Stimulated activated CD8-positive, alpha-beta memory T cell treated with anti-CD3 and anti-CD28 coated beads, Interleukin-7, amount 100 ng/mL, for 1 hour (primary cell): ENCODE measurements at places on chromosomes 2 and 18.

- DNase-seq: no peak
Measured at GRCh38 chr2:12338946-12339697, 377.6 kb upstream of the TRIB2 start.

GRCh38 chr18:3213300-3214059 is 6.3 kb downstream of the MYOM1 start:
- no peak for DNase-seq

DNA sequence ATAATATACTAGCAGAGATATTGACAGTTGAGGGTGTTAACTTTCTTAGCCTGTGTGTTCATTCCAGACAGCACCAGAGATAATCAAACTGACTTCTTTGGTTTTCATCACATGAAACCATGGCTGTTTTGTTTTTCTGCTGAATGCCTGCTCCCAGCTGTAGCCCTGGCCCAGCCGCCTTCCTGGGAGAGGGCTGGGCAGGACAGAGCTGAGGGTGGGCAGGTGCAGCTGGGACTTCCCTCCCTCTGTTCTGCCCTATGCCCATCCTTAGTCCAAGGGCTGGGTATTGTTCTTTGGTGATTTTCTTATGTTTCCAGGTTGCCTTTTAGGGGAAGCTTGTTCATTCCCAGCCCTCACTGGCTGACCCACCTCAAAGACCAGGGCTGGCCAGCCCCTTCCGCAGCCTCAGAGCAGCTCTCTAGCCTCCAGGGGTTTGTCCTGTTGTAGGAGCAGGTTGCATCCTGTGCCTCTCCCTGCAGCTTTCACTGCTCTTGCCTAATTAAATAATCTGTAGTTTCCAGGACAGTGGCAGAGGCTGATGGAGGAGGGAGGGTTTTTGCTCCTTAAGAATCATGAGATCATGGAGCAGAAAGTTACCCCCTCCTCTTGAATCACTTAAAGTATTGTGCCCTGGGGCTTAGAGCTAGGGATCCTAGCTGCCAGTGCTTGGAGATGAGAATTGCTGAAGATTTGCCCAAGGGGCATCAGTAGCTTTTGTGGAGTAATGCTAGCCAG is 61.4 kb downstream of the MTCL1 start:
- no peak for DNase-seq

GRCh38 chr2:177604271-177605065 is 211.9 kb downstream of the AGPS start:
- DNase-seq: no peak

DNA sequence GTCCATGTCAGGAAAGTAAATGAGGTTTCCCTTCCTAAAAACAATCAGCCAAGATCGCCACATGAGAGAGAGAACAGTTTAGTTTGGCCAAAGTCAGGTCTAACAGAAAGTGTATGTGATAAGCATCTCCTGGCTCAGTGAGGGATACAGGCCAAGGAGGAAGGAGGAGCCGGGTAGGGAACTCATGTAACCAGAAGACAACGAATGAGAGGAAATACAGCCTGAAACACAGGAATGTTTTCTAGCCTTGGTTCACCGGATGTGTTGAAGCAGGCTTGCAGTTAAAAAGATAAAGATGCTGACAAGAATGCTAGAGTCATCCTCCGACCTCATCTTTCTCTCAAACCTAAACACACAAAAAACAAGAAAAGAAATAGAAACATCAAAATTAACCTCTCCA is 283.9 kb upstream of the SIX2 start:
- no peak for DNase-seq

GRCh38 chr2:217993138-217993537 is 9.7 kb downstream of the TNS1 start:
- no peak for DNase-seq

GRCh38 chr2:146873056-146873455 is 971.8 kb upstream of the ACVR2A start:
- no peak for DNase-seq

- no peak for DNase-seq
Measured at GRCh38 chr2:227871375-227871791, at the start of gene DAW1. TSS of gene DAW1 (plus strand) at chr2:227871631. CDS start at chr2:227871690, 59 bp downstream.

DNA sequence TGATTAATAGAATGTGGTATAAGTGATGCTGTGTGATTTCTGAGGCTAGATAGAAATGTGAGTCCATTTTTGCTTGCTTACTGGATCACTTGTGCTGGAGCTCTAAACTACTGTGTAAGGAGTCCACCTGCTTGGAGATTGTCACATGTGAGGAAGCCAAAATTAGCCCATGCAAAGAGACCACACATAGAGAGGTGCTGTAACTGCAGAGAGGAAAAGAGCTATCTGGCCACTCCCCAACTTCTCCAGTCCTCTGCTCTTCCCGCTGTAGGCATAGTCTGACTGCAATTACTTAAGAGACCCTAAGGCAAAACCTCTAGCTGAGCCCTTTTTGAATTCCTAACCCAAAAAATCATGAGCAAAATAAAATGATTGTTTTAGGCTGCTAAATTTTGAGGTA is 120.6 kb upstream of the FBXO11 start:
- DNase-seq: no peak

- no peak for DNase-seq
Measured at GRCh38 chr2:152500772-152501171, 165.8 kb downstream of the FMNL2 start.

DNA sequence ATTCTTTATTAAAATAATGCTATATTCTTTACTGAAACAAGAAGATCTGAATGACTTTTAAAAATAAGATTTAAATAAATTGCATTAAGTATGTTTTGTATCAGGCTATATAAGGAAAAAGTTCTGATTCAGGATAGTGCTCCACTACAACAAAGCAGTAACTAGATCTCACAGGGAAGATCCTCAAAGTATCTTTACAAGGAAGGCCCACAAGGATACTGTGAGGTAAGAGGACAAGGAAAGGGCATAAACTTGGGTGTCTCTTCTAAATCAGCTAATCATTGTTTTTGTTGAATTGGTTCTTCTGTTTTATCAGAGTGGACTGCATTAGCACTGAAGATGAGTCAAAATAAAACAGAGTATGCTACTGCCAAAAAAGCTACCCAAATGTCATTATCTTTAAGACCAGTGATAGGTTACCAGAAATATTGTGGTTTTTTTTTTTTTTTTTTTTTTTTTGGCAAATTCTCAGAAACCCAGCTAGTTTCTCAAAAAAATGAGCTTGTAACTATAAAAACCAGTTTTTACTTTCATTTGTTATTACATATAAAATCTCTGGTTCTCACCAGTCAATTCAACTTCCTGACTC is 160.9 kb downstream of the BAZ2B start:
- DNase-seq: no peak

- DNase-seq: no peak
Measured at GRCh38 chr18:3683483-3683882, 233.5 kb downstream of the TGIF1 start.

DNA sequence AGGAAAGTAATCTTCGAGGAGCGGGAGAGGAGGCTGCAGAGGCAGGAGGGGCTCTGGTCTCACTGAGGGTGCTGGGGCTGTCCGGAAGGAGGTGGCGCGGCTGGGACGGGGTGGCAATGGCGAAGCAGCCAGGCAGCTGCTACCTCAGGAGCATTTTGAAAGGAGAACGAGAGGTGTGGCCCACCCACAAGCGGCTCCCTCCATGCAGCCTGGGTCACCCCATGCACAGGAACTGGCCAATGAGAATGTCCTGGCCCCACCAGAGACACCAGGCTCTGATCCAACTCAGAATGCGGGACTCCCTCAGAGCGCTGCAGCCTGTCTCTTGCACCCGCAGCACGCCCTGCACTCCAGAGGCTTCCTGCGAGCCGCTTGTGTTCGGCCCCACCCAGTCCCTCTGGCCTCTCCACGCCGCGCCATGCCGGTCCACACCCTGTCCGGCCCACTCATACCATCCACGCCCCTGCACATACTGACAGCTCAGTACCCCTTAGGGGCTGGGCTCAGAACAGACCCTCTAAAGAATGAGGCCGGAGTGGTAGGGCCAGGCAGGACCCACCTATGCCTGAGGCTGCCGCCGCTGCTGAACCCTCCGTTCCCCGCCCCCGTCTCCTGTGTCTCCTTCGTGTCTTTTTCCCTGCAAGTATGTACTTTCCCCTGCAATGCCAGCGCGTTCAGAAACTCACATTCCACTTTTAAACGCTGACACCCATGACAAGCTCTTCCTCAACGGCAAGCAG is 6.4 kb upstream of the BOK start:
- no peak for DNase-seq

- DNase-seq: no peak
Measured at GRCh38 chr2:98548920-98549818, 59.1 kb downstream of the COA5 start.

- no peak for DNase-seq
Measured at GRCh38 chr2:147862859-147863516, 18.2 kb downstream of the ACVR2A start.

GRCh38 chr2:237405006-237405559 is 8.9 kb downstream of the COL6A3 start:
- no peak for DNase-seq

- DNase-seq: no peak
Measured at GRCh38 chr2:137173463-137173862, 408.1 kb downstream of the THSD7B start.

DNA sequence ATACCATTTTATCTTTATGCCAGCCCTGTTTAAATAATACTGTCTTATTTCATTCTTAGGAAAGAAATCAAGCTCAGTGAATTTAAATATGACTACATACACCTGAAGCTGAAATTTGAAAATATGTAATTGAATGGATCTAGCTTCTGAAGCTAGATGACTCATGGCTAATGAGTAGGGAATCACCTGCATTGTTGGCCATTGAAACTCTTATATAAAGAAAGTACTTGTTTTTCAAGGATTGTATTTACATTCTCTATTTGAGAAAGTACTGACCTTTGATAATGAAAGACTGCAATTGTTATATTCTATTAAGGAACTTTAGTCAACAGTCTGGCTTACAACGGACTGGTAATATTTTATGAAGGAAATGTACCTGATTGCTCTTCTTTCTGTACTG is 346.7 kb upstream of the LRATD1 start:
- no peak for DNase-seq

- DNase-seq: no peak
Measured at GRCh38 chr2:21469564-21469963, 345.8 kb downstream of the TDRD15 start.

DNA sequence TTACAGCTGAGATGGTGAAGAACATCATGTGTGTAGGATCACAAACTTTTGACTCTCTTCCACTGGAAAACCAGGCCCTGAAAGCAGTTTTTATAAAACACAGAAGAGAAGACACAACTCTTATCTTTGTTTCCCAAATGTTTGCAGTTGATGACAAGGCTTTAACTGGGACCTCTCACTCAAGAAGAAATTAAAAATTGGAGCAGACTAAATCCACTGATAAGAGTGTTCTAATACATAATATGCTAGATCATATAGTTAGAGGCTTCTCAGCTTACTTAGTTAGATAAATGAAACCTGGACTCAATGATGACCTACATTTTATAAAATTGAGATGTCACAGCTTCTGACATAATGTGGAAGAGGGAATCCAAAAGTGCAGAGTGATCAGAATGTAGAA is 158.3 kb upstream of the WDSUB1 start:
- no peak for DNase-seq

DNA sequence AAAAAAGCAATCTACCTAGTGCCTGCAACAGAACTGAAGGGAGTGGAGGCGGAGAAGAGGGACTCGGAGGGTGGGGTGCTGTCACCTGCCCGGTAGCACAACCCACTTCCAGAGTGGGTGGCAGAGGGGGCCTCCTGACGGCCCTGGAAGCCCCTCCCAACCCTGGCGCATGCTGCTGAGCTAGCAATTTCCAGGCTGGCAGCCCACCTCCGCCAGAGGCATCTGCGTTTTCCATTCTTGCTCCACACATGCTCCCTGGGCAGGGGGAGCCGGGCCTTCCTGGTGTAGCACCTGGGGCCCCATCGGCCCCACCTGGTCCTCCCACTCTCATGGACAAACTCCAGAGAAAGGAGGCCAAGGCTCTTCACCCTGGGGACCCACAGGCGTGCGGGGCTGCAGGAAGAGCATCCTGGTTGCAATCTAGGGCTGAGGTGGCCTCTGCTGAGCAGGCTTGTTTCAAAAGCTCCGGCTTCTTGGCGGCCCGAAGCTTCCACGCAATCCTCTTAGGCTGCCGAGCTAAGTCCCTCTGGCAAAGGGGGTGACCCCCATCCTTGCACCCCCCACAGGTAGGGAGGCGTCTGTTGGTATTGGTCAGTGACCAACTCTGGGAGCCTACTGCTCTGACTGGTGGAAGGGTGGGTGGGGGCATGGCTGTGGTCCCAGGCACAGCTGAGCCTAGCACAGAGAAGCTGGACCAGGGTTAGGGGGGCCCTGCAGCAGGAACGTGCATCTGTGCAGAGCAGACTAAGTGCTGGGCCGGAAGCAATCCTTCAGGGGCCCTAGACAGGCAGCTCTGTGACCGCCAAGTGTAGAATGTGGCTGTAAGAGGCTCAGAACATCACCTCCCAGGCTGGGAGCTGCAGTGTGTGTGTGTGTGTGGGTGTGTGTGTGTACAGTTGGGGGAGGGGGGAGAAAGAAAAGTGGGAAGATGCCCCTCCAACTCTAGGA is 2.6 kb downstream of the HS6ST1 start:
- no peak for DNase-seq

DNA sequence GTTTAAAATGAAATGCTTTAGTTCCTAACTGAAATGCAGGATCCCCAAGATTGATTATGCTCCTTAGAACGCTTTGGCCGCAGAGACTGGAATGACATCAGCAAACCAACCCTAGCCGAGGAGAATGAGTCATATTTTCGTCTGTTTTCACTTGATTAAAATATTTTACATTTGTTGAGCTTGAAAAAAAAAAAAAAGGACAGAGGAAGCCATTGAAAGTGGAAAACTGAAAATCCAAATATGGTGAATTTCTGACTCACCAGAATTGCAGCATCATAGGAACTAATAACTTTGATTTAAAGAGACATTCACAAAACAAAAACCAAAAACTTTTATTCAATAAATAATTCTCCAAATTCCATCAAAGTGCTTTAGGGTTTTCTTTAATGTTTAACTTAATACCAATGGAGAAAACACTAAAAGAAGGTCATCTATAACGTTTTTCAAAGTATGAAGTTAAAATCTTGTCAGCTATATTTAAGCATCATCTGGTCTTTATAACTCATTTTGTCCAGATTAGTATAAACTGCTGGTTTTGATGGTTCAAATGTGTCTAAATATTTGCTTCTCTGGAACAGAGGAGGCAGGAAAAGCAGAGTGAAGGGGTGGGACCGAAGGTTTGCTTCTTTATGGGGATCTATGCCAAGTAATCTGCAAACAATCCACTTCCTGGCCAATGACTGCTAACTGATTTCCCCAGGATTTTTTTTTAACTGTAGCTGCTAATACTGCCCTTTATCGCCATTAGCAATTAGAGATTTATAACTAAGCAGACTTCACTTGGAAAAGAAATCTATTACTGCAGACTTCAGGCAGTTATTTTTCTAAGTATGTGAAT is 30.9 kb upstream of the COL5A2 start:
- DNase-seq: no peak

DNA sequence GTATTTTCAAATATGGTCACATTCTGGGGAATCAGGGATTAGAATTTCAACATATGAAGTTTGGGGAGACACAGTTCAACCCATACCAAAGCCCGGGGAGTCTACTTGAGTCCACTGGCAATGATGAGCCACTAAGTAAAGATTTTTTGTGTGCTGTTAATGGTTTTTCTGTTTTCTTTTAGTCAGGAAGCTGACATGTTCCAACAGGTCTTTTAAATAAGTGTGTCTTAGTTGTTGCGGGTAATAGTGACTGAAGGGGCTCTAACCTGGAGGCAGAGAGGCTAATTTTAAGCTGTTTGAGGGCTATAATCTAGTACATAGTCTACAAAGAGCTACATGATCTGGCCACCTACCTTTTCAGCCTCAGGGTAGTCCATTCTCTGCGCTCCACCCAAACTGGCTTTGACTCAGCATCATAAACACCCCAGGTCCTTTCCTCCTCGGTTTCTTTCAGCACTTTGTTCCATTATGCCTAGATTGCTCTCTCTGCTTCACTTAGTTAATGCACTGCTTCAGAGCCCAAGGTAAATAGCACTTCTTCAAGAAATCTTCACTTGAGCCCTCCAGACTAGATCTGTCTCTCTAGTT is 17.6 kb upstream of the UBE2E3 start:
- DNase-seq: no peak
